RPMI8226 (cell line): ENCODE measurements at places on chromosomes 5 and 9.

GRCh38 chr5:32534041-32534440 is 51.3 kb upstream of the SUB1 start:
- no peak for DNase-seq

GRCh38 chr5:141590127-141590526 is 28.7 kb downstream of the DIAPH1 start:
- DNase-seq = no peak

GRCh38 chr9:137087409-137087925 is 682 bp downstream of the MAN1B1 start:
- DNase-seq = no peak

DNA sequence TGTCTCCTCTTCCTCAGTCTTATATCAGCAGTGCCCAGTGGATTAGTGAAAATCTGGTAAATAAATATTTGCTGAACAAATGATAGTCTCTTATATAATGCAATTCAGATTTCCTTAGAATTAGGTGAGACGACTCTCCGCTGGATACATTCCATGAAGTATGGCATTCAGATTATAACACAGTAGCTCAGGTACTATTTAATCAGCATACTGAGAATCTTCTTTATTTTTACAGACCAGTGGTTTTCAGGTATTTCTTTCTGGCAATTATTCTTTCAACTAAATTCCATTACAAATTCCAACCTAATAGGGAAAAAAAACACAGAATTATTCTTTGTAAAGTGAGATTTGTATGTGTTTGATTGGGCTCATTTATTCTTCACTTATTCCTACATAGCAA is 435.5 kb downstream of the TAF11L14 start:
- DNase-seq = no peak

GRCh38 chr9:113584428-113585084 is 121.0 kb downstream of the RGS3 start:
- no peak for DNase-seq
